Effector CD8-positive, alpha-beta T cell (primary cell): ENCODE measurements at places on chromosomes 5 and 9.

DNA sequence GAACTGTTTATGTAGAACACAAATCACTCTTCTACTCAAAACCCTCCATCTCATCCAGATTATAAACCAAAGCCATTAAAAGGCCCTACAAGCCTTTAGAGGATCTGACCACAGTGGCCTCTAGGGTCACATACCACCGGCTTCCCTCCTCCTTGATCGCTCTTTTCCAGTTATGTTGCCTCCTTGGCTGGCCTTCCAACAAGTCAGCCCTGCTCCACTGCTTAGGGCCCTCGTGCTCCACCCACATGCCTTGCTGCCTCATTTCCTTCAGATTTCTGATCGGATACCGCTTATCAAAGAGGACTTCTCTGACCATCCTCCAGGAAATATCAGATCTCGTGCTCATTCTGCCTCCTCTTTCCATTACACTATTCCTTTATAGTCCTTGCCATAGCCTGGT, 139.4 kb upstream of the RAI14 start:
- DNase-seq: no peak

DNA sequence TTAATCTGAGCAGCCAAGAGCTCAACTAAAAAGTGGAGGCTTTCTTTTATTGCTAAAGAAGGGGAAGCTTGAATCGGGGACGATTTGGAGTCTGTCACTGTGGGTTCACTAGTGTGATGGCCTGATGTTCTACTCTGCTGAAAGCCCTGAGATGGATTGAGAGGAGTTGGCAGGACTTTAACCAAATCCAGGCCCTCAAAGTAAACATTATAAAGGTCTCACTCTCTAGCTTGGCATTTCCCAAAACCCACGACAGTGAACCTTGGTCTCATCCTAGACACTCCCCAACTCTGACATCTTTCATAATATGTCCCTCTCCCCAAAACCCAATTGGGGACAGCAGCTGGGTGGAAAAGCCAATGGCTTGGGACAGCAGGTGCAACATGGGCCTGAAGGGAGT, 32.7 kb downstream of the TMOD1 start:
- no peak for DNase-seq

DNA sequence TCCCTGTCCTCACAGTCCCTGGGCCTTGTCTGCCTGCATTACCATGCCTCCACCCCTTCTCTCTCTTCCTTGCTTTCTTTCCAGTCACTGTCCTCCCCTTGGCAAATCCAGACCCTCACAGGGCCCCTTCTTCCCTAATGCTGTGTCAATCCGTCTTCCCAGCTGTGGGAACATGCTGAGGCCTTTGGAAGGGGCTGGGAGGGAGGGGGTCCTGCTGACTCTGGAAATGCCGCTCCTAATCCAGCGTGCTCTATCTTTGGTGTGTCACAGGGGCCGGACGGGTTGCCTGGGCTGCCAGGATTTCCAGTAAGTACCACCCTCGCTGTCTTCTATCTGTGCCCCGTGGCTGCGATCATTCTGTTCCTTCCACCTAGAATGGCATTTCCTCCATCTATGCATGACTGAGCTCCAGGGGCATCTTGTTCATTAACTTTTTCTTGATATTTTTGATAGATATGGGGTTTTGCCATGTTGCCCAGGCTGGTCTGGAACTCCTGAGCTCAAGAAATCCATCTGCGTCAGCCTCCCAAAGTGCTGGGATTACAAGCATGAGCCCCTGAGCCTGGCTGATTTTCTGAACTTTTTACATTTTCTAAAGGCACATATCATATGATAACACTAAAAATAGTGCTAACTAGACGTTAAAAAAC, 64.5 kb upstream of the TGFBR1 start:
- no peak for DNase-seq

DNA sequence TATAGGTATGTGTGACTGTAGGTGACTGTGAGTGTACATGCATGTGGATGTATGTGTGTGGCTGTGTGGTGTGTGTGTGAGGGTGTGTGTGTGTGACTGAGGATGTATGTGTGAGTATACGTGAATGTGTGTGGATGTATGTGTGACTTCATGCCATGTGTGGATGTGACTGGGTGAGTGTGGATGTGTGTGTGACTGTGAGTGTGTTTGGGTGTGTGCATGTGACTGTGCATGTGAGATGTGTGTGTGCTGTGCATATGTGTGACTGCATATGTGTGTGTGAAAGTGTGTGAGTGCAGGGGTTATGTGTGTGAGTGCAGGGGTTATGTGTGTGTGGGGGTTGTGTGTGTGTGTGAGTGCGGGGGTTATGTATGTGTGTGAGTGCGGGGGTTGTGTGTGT, 42.3 kb downstream of the RXRA start:
- no peak for DNase-seq

GRCh38 chr9:133772581-133772980, 34.4 kb upstream of the SARDH start:
- DNase-seq: no peak

DNA sequence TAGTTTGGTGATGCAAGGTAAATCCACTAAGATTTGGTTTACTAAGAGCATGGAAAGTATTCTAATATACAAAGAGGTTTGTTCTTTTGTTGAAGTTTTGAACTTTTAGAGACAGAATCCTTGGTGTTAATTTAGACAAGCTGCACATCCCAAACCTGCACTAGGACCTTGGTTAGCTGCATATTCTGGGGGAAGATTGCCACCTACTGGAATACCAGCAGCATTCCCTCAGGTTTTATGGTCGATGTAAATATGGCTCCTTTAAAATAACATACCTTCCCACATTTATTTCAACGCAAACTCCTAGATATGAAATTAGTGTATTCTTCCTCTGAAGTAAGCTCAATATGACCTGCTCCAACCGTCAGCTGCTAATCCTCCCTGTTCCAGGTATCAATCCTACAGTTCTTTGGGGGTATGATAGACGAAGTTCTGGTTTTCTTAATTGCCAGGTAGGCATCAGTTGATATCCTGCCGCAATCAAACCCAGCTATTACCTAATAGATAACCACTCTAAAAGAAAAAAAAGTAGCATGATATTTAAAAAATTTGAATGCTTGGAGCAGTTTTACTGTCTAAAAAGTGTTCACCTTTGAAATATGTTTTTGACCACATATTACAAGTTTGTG, 624.1 kb downstream of the ISL1 start:
- no peak for DNase-seq

- DNase-seq: no peak
Measured at GRCh38 chr9:35436933-35437332, 53.0 kb upstream of the RUSC2 start.

- DNase-seq: no peak
Measured at GRCh38 chr9:2923766-2924379, 80.0 kb upstream of the PUM3 start.

DNA sequence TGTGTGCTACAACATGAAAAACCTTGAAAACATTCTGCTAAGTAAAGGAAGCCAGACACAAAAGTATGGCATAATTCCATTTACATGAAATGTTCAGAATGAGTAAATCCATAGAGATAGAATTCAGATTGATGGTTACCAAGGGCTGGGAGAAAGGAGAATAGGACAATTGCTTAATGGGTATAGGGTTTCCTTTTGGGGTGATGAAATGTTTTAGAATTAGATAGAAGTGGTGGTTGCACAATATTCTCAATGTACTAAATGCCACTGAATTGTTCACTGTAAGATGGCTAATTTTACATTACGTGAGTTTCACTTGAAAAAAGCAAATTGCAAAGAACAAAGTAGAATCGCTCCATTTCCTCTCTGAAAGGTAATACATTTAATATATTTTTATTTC, 43.0 kb upstream of the GAS1 start:
- DNase-seq: no peak

DNA sequence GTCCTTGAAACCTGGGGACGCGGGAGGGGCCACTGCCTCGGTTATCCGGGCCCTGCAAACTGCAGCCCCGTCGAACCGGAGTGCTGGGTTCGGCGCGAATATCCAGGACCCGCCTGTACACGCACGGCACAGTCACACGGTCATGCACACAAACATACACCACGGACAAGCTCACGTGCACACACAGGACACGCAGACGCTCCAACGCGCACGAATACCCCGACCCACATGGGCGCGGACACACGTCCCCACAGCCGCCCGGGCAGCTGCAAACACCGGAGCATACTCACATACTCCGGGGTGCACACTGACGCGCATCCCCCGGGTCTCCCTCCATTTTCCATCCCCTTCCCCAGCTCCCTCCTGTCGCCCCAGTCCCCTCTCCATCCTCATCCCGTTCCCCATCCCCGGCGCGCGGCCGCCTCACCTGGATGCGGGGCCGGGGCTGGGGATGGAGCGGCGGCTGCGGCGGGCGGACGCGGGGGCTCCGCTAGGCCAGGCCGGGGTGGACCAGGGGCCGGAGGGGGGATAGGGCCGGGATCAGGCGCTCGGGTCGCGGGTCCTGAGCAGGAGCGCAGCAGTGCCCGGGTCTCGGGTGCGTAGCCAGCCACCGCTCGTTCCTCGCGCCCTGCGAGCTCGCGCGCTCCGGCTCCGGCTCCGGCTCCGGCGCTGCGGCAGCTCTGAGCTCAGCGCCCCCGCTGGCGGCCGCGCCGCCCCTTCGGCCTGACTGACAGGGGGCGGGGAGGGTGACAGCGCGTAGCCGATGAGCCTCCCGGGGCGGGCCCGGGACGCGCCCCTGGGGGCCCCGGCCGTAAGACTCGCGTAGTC, at the start of the genes EIF4E1B and SNCB:
TSS of gene EIF4E1B (plus strand) at position 823 of the 828 bp plus-strand sequence. CDS start 12,113 bp downstream, outside the sequence.
TSS of gene SNCB (minus strand) at position 682 of the 828 bp plus-strand sequence. CDS start 880 bp downstream, outside the sequence.
- DNase-seq: peak; percentile 27

DNA sequence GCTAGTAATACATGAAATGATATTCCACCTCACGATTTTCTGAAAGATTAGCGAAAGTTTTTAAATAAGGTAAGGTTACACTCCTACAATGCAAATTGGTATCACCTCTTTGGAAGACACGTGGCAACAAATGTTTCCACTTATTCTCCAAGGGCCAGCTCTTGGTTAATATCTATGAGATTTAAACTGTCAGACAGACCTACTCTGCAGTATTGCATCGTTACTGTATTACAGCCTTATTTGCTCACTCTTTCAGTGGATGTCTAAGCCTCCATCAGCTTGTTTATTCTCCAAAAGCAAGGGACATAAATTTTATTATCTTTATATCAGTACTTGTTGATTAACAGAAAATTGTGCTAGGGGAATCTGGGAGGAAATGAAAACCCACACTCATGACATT, 135.7 kb downstream of the MLLT3 start:
- no peak for DNase-seq

DNA sequence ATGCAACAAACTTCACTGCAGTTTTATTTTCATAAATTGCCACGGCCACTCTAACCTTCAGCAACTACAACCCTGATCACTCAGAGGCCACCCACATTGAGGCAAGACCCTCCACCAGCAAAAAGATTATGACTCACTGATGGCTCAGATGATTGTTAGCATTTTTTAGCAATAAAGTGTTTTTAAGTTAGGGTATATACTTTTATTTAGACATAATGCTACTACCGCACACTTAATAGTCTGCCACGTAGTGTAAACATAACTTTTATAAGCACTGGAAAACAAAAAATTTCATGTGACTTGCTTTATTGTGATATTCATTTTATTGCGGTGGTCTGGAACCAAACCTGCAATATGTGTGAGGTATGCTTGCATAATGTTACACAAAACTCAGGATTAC, 257.9 kb downstream of the ZSWIM6 start:
- no peak for DNase-seq

- DNase-seq: no peak
Measured at GRCh38 chr5:17482790-17483189, 15.2 kb upstream of the TAF11L2 start.

- no peak for DNase-seq
Measured at GRCh38 chr5:17839848-17840247, 205.6 kb downstream of the TAF11L14 start.

- DNase-seq: no peak
Measured at GRCh38 chr5:73906277-73906676, 280.3 kb downstream of the ARHGEF28 start.

DNA sequence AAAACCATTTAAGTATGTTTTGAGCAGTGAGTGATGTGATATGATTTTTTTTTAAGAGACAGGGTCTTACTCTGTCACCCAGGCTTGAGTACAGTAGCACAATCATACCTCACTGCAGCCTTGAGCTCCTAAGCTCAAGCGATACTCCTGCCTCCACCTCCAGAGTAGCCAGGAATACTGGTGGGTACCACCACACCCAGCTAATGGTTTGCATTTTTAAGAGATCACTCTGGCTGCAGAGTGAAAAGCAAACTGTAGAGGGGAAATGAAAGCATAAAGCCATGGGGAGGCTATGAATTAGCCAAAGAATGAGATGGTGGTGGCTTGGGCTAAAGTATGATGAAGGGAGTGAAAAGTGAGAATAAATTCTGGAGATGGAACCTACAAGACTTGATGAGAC, 199.1 kb downstream of the HINT1 start:
- DNase-seq: no peak

GRCh38 chr5:172999974-173000373, 16.4 kb downstream of the ATP6V0E1 start:
- no peak for DNase-seq

GRCh38 chr9:12708562-12709298, 15.5 kb downstream of the TYRP1 start:
- no peak for DNase-seq

- no peak for DNase-seq
Measured at GRCh38 chr9:2740616-2741015, 23.3 kb downstream of the KCNV2 start.

DNA sequence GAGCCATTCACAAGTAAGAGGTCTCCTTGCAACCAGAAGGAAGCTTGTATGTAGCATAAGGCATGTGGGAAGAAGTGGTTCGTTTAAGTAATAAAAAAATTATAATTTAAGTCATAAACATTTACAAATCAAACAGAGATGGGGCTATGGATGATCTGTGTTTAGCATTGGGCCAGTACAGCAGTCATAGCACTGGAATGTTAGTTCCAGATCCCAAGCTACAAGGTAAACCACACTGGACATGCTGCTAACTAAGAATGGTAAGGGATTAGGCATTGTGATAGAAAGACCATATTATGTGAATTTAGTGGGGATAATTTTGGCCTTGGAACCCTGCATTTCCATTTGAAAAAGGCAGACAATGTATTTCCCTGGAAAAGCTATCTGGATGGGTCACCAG, 170.4 kb upstream of the KCNN2 start:
- DNase-seq: no peak

DNA sequence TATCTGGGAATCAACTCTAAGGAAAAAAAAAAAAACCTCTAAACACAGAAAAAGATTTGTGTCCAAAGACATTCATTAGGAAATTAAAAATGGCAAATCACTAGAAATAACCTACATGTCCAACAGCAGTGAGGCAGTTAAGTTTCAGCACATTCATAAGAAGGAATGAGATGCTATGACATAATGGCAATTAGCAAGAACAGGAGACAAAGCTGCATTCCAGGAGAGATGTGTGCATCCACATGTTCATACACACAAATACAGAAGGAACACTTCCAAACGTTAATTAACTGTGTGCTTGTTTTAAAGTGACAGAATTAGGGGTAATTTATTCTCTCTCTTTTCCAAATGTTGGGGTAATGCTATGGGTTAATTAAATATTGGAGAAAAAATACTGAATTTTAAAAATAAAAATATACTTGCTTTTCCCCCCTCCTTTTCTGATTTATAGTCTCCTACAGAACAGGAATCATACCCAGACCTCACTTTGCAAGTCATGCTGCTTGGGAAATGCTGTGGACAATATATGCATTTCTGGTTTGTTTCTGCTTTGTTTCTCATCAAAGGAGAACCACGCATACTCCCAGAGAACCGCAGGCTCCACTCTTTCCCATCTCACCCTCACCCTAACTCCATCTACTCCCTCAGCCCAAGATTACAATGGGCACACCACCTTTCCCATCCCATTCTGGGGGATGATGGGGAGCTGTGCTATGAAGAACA, 114.1 kb downstream of the CDK5RAP2 start:
- no peak for DNase-seq
